GM03348 (cell line): ENCODE measurements at places on chromosomes 4 and X.
A peak's percentile ranks its signal among the peaks of the same experiment; 100 is the strongest.

DNA sequence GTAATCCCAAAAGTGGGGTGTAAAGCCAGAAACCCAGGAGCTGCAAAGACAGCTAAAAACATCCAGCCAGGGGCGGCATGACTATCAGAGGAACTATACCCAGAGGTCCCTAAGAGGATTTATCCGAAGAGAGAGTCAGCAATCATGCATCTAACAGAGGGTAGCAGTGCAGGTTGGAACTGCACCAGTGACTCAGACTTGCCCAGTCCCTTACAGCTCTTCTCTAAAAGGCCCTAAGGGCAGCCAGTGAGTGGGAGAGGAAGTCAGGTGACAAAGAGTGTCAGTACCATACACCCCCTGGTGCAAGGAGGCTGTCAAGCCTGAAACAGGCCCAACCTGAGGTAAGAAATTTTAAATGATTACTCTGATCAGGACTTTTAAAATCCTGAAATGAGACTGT, 88.1 kb downstream of the CAMK2D start:
- no peak for DNase-seq

GRCh38 chr4:170853422-170854021, 763.8 kb upstream of the AADAT start:
- peak; percentile 36 for DNase-seq

- peak; percentile 75 for DNase-seq
Observed at GRCh38 chr4:168751263-168752225, 254.7 kb downstream of the PALLD start.

DNA sequence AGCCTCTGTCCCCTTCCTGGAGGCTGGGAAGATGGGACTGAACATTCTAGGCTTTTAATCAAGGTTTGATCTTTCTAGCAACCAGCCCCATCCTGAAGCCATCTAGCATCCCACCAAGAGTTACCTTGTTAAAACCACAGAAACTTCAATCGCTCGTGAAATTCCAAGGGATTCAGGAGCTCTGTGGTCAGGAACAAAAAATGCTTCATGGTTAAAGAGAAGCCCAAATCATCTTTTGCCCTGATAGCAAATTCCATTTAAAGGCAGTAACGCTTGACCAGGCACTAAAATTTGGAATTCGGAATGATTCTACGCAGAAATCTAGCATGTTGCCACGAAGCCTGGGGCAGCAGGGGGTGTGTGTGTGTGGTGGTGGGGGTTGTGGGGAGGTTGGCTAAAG, 47.8 kb downstream of the CASP6 start:
- no peak for DNase-seq

- DNase-seq = no peak
Observed at GRCh38 chr4:153218961-153219360, 14.7 kb downstream of the TRIM2 start.

- DNase-seq = no peak
Observed at GRCh38 chrX:8861908-8862307, 60.7 kb upstream of the FAM9A start.

DNA sequence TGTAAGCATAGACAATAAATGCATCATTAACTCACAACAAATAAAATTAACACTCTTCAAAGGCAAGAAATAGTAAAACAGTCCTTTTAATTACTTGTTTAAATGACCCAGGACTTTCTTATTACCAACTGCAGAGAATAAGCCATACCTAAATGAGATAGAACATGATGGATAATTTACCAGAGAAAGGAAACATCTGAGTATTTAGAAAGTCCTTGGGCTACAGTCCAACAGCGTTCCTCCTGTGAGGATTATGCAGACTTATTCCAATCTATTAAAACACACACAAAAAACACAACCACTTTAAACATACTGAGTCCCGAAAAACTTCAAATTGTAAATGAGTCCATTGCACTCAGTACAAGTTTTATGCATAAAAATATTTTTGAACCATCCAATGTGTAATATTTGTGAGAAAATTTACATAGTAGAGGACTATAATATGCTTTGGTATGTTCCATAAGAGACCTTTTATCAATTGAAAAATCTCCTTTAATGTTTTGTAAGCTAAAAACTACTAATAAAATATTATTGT, 129.2 kb downstream of the NR3C2 start:
- DNase-seq = no peak

- peak; percentile 1 for DNase-seq
Observed at GRCh38 chrX:97490656-97491055, 606.9 kb downstream of the RPA4 start.

DNA sequence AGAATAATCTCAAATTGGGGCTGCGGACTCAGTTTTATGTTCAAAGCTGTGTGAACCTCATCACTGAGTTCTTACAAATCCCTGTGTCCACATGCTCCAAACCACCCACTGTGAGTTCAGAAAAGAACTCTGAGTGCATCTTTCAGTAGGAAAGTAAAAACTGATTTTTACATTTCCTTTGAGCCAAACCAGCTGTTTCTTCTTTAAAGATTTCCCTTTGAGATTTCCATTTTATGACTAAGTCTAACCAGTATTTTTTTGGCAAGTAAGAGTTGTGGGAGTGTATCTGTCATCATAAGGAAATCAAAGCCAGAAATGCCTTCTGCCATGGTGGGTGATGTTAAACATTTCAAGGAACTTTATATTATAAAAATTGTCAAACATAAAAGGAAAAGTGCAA, 100.0 kb downstream of the TET2 start:
- DNase-seq = peak; percentile 55

DNA sequence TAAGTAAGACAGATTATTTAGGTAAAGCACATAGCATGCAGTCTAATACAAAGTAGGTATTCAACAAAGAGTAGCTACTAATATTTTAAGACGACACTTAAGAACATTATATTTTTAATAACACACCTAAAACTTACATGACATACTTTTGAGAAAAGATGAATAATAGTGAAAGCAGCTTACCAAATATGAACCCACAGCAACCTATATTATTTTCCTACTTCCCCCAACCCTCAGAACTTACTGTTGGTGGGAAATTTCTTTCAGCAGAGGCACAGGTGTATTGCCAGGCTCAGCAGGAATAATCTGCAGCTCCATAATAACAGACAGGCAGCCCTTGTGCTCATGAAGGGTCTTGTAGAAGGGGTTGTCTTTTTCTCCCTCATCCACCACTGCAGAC, 498.9 kb downstream of the GLUD2 start:
- DNase-seq = no peak

GRCh38 chr4:145929415-145930178, 9.0 kb downstream of the ZNF827 start:
- DNase-seq = no peak

DNA sequence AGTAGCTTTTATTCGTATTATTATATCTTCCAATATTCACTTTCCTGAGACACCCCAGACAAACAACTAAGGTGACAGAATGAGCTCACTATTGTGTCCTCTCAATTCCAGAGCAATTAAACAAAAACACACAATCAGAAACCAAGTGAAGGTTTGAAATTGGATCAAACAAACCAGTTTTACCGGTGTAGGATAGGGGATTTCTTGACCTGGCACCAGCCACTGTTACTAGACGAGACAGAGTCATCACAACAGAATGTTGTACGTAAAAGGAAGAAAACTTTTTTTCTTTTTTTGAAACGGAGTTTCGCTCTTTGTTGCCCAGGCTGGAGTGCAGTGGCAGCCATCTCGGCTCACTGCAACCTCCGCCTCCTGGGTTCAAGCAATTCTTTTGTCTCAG, 43.7 kb downstream of the LDOC1 start:
- no peak for DNase-seq

- peak; percentile 48 for DNase-seq
Observed at GRCh38 chr4:79917246-79917645, 155.8 kb downstream of the ANTXR2 start.

GRCh38 chr4:185914583-185915199, 102.7 kb upstream of the SORBS2 start:
- DNase-seq = no peak

- no peak for DNase-seq
Observed at GRCh38 chr4:65546882-65547416, 123.3 kb downstream of the EPHA5 start.

GRCh38 chrX:41470706-41471105, 23.6 kb downstream of the NYX start:
- no peak for DNase-seq

GRCh38 chr4:183554878-183555585, 50.2 kb downstream of the ING2 start:
- DNase-seq = no peak

DNA sequence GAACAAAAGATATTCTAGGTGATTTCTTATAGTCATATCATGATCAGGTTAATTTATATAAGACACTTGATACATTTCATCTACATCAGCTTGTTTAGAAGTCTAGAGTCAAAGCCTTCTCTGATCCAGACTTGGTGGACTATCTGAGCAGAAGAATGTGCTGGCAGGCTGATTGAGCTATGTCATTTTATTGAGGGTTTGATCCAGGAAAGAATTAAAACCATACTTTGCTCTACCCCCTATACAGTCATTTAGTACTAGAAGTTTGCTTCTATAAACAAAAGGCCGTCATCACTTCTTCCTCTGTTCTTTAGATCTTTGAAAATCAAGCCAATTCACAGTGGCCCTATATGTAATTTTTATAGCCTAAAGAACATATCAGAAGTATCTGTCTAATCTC, 173.1 kb upstream of the PITX2 start:
- DNase-seq = no peak

- DNase-seq = no peak
Observed at GRCh38 chrX:51851507-51852085, 41.8 kb upstream of the MAGED1 start.

DNA sequence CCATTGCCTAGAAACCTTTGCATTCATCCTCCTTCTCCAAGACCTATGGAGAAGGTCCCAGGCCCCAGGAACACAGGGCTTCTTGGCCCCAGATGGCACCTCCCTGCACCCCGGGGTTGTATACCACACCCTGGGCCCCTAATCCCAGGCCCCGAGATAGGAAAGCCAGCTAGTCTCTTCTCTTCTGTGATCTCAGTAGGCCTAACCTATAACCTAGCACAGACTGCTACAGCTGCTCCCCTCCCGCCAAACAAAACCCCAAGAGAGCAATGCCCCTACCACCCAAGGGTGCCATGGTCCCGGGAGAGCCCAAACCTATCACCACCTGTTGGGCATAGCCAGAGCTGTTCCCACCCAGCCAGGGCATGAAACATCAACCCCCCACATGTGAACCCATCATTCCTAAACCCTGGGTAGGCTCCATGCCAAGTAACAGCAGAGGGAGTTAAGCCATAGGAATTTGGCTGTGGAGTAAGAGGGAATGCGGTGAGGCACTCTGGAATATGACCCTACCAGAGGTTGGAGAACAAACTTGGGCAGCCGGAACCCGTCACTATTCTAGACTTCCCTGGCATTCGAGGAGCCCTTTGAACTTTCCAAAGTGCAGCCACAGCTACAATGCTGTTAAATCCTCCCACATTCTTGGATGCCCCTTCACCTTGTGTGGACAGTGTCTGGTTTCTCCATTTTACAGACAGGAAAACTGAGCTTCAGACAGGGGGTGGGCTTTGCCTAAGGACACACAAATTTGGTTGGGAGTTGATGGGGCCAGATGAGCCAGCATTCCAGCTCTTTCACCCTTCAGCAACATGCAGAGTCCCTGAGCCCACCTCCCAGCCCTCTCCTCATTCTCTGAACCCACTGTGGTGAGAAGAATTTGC, 10.9 kb upstream of the SASH3 start:
- no peak for DNase-seq

DNA sequence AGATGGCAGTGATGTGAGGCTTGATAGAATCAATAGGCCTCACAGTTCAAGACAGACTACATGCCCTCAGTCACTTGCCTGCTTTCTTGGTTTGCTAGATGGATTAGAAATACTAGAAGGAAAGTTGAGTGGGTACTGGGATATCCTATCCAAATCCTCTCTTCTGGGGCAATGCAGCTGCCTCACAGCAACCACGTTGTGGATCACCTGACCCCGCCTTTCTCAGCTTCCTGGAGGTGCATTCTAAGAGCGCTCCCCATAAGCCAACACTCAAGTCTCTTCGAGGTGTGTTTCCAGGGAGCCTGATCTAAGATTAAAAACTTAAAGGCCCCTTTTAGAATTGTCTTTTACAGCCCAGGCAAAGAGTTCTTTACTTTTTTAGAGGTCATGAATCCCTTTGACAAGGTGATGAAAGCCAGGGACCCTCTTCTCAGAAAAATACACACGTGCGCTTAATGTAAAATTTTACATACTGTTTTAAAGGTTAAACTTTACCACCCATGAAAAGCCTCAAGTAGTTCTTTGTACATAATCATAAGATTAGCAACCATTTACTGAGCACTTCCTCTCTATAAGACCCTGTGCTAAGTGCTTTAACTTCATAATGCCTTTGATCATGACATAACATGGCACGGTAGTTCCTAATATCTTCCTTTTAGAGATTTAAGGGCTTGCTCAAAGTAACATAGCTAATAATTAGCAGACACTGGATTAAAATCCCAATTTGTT, 840 bp upstream of the RPL34 start:
- DNase-seq = no peak

DNA sequence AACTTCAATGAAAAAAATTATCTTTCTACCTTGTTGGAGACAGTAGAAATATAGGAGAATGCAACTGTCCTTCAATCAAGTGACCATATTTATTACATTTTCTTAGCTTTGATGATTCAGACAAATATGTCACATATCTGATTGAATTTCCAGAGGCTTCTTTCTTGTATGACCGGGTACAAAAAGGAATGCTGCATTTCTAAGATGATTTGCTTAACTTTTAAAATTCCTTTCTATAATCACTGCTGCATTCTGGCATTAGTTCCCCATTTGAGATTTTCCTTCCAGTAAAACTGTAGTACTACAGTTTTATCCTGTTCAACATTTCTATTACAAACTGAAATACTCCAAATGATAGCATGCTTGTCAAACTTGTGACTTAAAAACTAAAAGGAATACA, 5.2 kb downstream of the MFSD8 start:
- DNase-seq = peak; percentile 5

- DNase-seq = no peak
Observed at GRCh38 chr4:152374606-152375285, 161.1 kb downstream of the FBXW7 start.

DNA sequence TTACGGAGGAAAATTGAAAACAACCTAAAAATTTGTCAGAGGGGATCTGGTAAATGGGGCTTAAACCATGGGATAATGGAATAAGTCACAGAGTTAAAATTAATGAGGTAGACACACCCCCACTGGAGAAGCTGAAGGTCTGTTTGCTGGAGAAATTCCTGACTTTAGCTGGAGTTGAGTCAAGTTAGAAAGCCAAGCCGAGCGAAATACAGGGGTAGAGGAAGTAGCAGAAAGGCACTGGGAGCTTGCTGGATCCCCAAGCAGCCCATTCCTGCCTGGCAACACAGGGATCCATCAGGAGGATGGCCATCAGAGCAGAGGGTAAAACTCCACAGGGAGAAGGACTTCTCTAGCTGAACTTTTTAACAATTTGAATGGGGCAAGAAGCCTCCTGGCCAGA, 163.8 kb downstream of the ATRX start:
- DNase-seq = no peak

DNA sequence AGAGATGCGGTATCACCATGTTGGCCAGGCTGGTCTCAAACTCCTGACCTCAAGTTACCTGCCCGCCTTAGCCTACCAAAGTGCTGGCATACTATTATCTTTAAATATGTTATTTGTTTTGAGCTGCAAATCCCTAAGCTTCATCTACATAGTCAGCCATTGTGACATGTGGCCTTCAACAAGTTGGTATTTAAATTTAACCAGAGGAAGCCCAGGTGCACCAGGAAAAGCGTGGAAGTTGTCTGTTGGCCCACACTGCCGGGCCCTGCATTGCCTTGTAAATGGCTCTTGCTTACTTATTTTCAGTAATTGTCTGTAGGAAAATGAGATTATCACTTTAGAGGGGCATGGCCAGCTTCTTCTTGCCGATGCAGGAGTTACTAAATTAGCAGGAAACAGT, 6.0 kb downstream of the WWC2 start:
- DNase-seq = no peak

GRCh38 chrX:109855501-109855900, 122.4 kb upstream of the ACSL4 start:
- DNase-seq = no peak
